B cell (primary cell): ENCODE measurements at places on chromosomes 4 and X. TPM values are rescaled to one million over a fixed set of nuclear protein-coding genes. Genes with fewer than 3 reads are reported as not detected.

DNA sequence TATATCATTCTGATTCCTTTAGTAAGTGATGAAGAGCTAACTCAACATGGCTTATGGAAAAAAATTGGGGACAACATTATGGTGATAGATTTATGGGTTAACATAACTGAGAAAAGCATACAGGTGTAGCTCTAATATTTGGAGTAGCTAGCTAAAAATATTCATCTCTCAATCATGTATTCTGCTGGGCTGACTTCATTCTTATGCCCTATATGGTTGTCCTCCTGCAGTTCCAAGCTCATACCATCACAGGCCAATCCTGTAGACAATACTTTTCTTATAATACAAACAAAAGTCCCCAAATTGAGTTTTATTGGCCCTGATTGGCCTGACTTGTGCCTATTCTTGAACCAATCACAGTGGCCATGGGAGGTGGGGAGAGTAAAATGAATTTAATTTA is 6.7 kb upstream of the FAM241A start:
- DNase-seq = no peak

- no peak for DNase-seq
Observed at GRCh38 chr4:70914631-70915030, 12.5 kb downstream of the MOB1B start.

DNA sequence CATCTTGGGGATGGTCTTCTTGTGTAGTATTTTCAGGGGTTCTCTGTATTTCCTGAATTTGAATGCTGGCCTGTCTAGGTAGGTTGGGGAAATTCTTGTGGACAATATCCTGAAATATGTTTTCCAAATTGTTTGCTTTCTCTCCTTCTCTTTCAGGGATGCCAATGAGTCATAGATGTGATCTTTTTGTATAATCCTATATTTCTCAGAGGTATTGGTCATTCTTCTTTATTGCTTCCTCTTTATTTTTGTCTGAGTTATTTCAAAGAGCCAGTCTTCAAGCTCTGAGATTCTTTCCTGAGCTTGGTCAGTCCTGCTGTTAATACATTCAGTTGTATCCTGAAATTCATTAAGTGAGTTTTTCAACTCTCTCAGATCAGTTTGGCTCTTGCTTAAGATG is 73.1 kb downstream of the MAMLD1 start:
- no peak for DNase-seq

DNA sequence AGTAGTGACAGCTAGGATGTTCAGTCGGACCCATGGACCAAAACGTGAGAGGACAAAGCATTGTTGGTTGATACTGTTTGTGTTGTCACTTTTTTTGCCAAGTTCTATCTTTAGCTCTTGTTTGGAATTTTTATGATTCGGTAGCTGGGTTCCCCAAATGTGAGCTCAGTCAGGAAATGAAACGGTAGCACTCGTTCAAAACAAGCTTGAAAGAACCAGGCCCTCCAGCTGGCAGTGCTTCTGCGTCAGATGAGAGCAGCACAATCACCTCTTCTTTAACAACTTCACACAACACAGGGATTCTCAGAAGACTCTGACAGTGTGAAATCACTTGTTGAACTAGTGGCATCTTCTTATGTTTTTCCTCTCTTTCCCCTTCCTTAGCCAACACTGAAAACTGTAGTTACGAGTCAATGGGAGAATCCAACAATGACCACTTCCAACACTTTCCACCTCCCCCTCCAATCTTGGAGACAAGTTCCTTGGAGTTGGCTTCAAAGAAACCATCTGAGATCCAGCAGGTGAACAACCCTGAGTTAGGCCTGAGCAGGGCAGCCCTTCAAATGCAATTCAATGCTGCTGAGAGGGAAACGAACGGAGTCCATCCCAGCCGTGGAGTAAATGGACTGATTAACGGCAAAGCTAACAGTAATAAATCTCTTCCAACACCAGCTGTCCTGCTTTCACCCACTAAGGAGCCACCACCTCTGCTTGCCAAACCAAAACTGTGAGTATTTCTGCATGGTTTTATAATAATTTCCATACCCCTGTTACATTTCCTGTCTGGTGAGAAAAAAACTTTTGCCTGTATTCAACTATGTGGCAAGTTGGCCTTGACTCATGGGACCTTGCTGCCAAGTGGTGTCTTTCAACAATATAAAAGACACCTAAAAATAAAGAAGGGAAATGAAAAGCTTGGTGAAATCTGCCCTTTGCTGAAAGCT is 214.6 kb downstream of the PALLD start:
- DNase-seq = no peak

DNA sequence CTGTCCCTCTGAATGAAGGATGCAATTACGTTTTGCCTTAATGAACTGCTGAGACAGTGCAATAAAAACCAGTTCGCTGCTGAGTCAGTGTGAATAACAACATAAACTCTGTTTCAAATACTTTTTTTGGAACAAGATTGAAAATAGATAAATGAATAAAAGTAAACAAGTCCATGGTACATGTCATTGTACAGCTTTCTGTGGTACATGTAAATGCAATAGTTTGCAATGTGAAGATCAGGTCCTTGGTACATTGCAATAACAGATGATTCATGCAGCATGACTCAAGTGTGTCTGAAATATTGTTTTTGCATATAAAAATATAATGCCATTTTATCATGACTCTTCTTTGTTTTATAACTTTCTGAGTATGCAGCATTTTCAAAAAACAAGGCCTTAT is 193.4 kb upstream of the PACRGL start:
- DNase-seq = no peak

GRCh38 chr4:110087070-110087708 is 111.2 kb downstream of the ELOVL6 start:
- no peak for DNase-seq

DNA sequence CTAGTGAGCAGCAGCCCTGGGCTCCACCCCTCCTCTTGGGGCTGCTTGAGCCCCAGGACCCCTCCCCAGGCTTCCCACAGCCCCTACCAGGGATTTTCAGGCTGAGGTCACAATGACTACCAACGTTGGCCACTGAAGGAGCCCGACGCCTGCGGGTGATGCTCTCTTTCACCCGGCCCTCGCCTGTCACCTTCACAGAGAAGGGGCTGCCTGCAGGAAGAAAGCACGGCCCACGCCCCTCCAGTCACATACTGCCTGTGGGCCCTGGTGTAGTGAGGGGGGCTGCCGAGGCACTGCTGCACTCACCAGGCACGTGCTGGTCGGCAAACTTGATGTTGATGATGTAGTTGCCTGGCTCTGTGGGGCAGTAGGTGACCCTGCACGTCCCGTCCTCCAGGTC is 22.0 kb downstream of the FLNA start:
- no peak for DNase-seq

GRCh38 chrX:44344687-44345086 is 1.2 kb upstream of the EFHC2 start:
- no peak for DNase-seq

DNA sequence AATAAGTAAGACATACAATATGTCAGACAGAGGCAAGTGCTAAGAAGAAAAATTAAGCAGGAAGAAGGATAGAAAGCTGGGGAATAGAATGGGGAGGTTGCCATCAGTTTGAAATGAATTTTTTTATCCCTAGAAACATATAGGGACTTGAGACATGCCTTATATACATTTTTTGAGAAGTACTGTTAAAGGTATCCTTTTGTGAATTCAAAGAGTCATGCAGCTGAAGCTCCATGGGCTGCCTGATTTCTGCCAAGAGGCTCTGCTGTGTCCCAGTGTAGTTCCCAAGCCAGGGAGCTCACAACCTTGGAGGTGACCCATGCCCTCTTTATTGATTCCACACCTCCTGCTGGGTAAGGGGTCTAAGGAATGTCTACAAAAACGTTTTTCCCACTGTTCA is 564.6 kb upstream of the DIPK2B start:
- DNase-seq = no peak

GRCh38 chr4:19472666-19473065 is 779.0 kb upstream of the SLIT2 start:
- no peak for DNase-seq

- DNase-seq = no peak
Observed at GRCh38 chr4:41146196-41146595, 68.1 kb downstream of the APBB2 start.

DNA sequence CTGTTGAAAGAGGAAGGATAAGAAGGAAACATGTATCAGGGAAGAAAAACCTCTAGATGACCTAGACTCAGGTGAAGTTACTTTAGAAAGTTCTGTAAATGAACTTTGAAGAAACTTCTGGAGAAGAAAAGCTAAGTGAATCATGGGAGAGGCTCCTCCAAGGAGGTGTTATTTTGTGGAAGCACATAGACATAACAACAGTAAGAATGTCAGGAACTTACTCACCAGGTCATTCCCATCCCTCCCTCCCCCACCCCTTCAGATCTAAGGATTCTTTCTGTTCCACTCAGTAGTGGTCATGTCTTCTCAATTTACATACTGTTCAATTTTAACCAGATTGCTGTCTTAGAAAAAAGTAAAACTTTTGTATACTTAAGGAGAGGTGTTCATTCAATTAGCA is 310.5 kb upstream of the DDX53 start:
- DNase-seq = no peak

- no peak for DNase-seq
Observed at GRCh38 chrX:131918839-131919238, 104.3 kb upstream of the STK26 start.

RIBC1 gene
- polyA plus RNA-seq = 0.91 and 0.95 TPM in 2 replicates

SHROOM4 gene
- not detected in 2 replicates for polyA plus RNA-seq

BMP2K gene
- 53.3 and 59.1 TPM in 2 replicates for polyA plus RNA-seq
